ENCODE measurements at places on chromosomes 1 and 21.

DNA sequence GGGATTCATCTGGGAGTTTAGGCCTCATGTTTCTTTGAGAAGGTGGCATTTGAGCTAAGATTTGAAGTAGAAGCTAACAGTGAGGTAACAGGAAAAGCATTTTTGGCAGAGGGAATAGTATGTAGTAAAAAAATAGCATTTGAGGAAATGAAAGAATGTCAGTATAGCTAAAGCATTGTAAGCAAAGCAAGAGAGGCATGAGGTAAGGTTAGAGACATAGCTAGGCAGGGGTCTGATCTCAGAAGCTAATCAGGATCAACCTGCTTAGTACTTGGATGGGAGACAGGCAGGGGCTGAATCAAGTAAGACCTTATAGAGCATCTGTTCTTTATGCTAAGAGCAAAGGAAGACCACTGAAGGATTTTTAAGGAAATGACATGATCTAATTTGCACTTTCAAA lies 4.0 kb downstream of the POLR3C start:
- DNase-seq = no peak

GRCh38 chr1:232921381-232921780 lies 29.0 kb upstream of the NTPCR start:
- no peak for DNase-seq

DNA sequence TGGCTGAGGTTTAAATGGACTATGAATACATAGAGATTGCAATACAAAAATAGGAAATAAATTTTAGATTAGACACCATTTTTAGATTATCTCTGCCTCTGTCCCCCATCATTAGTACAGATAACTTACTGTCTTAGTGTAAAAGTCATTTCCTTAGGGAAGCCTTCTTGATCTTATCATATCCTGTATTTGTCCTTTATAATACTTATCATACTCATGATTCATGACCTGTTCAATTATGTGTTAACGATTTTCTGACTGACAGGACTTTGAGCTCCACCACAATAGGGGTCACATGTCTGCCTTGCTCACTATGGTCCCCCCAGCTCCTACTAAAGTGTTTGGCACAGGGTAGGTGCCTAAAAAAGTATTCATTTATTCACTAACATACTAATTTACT lies 14.6 kb downstream of the TEX38 start:
- DNase-seq = no peak

DNA sequence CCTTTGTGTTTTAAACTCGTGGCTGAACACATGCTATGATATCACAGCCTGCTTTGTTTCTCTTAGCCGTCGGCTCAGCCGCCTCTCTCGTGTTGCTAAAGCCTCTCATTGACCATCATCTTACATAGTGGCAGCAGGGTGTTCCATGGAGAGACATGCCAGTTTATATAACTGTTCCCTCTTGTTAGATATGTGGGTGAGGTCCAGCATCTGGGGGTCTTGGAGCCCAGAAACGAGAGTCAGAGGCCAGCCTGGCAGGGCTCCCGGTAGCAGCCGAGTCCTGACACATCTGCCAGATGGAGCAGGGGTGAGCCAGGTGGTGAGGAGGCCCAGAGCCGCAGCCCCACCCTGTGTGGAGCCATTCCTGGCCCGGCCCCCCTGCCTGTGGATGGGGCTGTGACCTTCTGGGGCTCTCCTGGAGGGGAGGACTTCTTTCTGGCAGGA lies 11.9 kb downstream of the PODN start:
- DNase-seq = no peak

GRCh38 chr1:148372731-148373130 lies 110.4 kb downstream of the PPIAL4G start:
- DNase-seq = no peak

DNA sequence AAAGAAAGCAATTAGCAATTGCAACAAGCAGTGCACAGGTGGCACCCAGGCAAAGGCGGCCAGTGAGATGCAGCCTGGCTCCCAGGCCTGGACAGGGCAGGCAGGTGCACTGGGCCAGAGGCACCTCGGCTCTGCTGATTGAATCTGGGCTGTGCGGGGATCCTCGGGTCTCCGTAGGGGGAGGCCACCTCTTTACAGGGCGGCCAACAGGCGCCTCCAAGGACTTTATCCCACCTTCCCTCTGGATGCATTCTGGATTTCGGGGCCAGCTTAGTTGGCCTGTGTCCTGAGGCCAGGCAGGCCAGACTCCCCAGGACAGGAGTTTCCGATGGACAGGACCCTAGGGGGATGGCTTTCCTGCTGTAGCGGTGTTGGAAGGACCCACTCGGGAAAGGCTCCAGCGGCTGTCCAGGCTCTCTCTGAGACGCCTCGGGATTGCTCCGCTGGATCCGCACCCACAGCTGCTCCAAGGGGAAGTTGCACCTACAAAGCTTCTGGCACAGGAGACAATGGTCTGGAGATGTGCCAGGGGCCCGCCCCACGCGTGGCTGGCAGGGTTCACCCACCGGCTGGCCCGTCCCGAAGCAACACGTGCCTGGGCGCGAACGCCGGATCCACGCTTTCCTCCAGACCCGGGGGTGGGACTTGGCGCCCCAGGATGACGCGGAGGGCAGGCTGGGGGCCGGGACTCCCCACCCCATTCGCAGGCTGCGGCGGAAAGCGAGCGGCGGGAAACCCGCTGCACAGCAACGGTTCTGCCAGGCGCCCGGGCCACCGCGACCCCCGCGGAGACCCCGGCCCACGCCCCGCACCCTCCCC lies 810 bp downstream of the SLC19A1 start:
- peak; percentile 64 for DNase-seq

- no peak for DNase-seq
Measured at GRCh38 chr1:153779781-153780541, 4.8 kb downstream of the SLC27A3 start.

- DNase-seq = peak; percentile 43
Measured at GRCh38 chr1:34924759-34925555, 4.5 kb downstream of the DLGAP3 start.

DNA sequence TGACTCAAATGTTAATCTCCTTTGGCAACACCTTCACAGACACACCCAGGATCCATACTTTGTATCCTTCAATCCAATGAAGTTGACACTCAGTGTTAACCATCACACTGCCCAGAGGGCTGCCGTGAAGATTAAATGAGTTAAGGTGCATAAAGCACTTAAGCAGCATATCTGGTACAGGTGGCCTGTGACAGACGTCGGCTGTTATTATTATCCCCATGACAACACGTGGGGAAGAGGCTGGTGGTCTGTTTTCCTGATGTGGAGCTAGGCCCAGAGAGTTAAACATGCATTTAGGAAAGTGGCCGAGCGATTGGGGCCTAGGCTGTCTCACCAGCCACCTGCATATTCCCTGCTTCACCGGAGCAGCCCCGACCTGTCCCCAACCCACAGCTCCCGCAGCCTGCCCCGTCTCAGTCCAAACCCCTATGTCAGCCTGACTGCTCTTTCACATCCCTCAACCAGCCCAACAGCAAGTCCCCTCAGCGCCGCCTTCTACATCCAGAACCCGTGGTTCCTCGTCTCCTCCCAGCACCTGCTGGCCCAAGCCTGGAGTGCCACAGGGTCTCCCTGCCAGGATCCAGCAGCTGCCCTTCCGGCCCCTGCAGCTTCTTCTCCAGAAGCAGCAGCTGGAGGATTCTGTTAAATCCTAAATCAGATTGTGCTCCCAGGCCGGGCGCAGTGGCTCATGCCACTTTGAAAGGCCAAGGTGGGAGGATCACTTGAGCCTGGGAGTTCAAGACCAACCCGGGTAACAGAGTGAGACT lies 77.9 kb downstream of the FBXO2 start:
- DNase-seq = no peak

DNA sequence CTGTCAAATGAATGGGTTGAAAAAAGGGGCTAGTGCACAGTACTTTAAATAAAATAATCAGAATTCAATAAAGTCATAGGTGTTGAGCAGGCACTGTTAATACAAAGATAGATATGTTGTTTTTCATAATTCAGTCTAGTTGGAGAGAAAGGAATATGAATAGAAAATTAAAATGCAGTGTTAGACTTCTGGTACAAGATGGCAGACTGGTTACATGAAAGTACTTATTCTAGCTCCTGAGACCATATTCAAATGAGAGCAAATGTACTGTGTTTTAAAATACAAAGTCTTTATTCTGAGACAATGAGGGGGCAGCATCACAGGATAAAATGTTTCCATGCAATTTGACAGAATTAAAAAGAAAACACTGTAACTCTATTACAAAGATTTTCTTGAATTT lies 542.1 kb downstream of the COL11A1 start:
- DNase-seq = no peak

GRCh38 chr1:5522531-5523145 lies 469.6 kb downstream of the NPHP4 start:
- no peak for DNase-seq

GRCh38 chr21:40471103-40471502 lies 375.9 kb downstream of the DSCAM start:
- no peak for DNase-seq

DNA sequence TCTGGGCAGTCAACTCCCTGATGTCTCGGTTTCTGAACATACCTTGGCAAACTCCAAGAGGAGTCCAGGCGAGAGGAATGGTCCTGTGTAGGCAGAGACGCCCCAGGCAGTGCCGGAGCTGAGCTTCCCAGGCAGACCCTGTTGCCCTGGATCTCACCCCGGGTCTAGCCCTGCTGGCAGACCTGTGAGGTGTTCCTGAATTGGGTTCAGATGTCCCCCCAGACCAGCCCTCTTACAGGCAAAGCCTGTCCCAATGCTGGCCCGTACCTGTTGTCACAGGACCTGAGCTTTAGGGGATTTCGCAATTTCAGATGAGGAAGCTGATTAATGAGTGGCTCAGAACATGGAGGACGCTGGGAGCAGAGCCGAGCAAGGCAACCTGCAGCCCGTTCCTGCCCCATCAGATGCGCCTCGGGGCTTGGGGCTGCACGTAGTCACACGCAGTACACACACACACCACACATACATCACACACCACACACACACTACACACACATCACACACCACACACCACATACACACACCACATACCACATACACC lies 38.5 kb upstream of the PDE9A start:
- peak; percentile 56 for DNase-seq

- no peak for DNase-seq
Measured at GRCh38 chr1:112247961-112248360, 148.1 kb upstream of the CTTNBP2NL start.

DNA sequence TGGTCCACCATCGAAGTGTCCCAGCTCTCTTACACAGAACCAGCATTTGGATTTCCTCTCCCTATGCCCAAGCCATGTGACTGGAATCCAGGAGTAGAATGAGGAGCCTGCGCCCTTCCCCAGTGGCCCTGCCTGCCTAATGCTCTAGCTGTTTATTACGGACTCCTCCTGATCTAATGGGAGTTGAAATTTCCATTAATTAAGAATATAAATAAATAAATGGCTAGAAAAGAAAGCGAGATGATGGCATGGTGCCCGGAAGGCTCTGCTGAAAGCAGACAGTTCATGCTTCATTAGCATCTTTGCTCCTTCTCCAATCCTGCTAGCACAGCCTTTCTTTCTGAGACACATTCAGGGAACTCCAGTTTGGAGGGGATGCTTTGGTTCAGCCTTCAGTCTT lies 216.2 kb downstream of the SEC16B start:
- DNase-seq = no peak

GRCh38 chr1:35220976-35221375 lies 28.0 kb upstream of the SFPQ start:
- peak; percentile 45 for DNase-seq

GRCh38 chr1:165616054-165616612 lies 14.9 kb upstream of the MGST3 start:
- peak; percentile 37 for DNase-seq

- no peak for DNase-seq
Measured at GRCh38 chr1:8854240-8854639, 24.2 kb downstream of the ENO1 start.

- DNase-seq = no peak
Measured at GRCh38 chr1:234605983-234606783, 3.8 kb downstream of the IRF2BP2 start.

DNA sequence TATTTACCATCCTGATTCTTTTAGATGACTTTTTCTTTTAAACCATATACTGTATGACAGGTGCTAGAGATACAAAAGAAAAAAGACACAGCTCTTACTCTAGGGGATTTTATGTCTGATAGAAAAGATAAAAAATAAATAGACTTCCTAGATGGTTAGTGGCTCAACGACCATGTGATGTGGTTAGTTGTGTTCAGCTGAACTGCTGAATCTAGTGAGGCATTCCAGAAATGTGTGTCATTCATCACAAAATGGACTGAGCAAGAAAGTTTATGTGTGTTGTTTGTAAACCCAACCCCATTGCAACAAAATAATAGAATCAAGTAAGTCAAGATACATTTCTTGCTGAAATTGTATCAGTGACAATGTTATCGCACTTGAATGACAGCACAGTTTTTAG lies 205.8 kb upstream of the LYPLAL1 start:
- DNase-seq = no peak

DNA sequence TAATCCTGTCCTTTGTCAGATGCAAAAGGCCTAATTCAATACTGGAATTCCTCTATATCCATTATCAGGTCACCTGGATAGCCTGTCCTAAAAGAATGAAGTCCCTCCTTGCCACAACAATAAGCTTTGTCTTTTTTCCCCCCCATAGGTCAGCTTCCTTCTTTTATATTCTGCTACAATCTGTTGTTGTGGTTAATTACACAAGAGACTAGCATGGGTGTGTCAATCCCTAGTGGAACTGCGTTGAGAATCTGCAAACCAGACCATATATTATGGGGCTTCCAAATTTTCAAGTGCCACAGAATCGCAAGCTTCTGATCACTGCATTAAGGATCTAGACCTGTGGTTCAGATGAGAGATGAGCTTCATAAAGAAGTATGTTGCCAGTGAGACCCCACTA lies 349.6 kb downstream of the SMYD3 start:
- DNase-seq = no peak

- DNase-seq = no peak
Measured at GRCh38 chr1:226133504-226134123, 52.9 kb downstream of the ACBD3 start.

- DNase-seq = no peak
Measured at GRCh38 chr21:34204481-34205439, 131.4 kb downstream of the MRPS6 start.

DNA sequence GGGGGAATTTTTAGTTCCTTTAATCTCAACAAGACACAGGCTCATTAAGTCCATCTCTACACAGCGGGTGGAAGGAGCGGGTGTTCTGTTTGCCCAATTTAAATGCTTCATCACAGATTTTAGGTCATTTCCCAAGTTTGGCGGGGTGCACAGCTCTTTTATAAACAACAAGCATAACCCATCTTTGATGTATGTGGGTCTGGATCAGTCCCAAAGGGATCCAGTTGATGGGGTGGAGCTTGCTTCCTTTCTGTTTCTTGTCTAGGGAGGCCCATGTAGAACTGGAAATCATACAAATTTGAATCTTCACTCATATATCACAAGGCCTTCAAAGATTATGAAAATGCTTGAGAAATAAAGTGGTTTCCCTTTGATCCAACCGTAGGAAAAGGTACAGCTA lies 140.5 kb upstream of the C8B start:
- DNase-seq = no peak

- no peak for DNase-seq
Measured at GRCh38 chr1:183993132-183993531, 44.4 kb downstream of the COLGALT2 start.

All from T-helper 2 cell (primary cell).